Colonic mucosa (tissue), 4 donors: ENCODE measurements at places on chromosomes 6 and 20. TPM values are rescaled to one million over a fixed set of nuclear protein-coding genes. Genes with fewer than 3 reads are reported as not detected.

TFAP2D gene
- not detected for total RNA-seq

SLPI gene
- total RNA-seq = 109 TPM

PRDM13 gene
- not detected for total RNA-seq

BPI gene
- total RNA-seq = not detected

CFB gene
- total RNA-seq = 20.4 TPM

TRIM31 gene
- 51.2 TPM for total RNA-seq

SLC2A10 gene
- total RNA-seq = 43.6 TPM

KIF6 gene
- total RNA-seq = 0.17 TPM

PAK5 gene
- total RNA-seq = not detected

CFAP61 gene
- total RNA-seq = 0.32 TPM

CPNE1 gene
- total RNA-seq = 137 TPM

RAET1G gene
- 0.27 TPM for total RNA-seq

GRCh38 chr20:38665506-38666285 lies 58.6 kb upstream of the SLC32A1 start:
- H3K27ac ChIP-seq = no peak overlapping the region
- H3K27me3 ChIP-seq = no peaks in the 10 kb centered on the region
- no peak for DNase-seq
- no peaks in the 10 kb centered on the region for H3K4me1 ChIP-seq
- H3K36me3 ChIP-seq = no peaks in the 10 kb centered on the region
- H3K4me3 ChIP-seq = no peak overlapping the region

DNA sequence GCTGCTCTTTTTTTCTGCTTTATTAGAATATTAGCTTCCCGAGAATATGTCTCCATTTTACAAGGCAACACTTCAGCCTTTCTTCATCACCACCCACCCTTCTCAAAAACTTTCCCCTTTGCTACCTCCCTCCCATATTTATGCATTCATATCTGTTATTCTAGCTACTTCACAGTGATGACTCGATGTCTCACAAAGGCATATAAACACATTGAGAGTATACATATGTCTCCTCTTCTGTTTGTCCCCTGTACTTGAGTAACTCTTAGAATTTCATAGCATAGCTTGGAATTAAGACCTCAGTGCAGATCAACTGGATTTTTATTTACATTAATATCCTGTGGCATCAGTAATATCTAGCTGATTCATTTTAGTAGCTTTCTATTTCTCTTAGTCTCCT lies 6.5 kb downstream of the RNF144B start:
- no peaks in the 10 kb centered on the region for H3K4me1 ChIP-seq
- no peaks in the 10 kb centered on the region for H3K27me3 ChIP-seq
- DNase-seq = no peak
- no peak overlapping the region for H3K27ac ChIP-seq

DNA sequence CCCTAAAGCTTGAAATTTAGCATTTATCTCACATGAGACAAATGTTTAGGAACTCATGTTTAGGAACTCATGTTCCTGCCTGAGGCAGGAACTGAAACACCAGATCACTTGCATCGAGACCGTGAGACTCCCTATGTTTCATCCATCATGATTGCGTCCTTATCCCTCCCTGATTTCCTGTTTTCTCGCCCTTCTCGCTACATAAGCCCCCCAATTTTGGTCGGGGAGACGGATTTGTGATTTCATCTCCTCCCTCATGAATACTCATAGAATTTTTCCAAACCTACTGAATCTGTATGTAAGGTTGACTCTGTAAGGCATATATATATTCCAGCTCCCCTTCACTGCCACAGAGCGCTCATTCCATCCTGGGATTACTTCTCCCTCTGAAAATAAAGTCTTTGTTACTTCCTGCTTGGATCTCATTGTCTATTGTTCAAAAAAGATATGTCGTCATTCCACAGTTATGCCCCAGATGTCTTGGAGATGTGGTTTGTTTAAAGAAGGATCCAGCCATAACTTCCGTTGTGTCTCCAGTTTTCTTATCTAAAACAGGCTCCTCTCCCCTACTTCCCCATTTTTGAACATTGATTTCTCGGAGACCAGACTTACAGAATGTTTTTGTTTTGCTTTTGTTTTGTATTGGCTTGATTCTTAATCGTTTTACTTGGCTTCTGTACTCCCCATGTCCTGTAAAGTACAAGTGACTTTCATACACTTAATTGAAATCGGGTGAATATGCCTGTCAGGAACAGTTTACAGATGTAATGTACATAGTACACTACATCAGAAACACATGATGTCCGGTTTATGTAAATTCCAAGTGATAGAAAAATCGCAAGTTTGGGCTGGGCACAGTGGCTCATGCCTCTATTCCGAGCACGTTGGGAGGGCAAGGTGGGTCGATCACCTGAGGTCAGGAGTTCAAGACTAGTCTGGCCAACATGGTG lies 118.7 kb downstream of the HFE start:
- no peak for DNase-seq
- peak overlapping the region; percentile 99 for H3K27ac ChIP-seq
- H3K27me3 ChIP-seq = no peaks in the 10 kb centered on the region

DNA sequence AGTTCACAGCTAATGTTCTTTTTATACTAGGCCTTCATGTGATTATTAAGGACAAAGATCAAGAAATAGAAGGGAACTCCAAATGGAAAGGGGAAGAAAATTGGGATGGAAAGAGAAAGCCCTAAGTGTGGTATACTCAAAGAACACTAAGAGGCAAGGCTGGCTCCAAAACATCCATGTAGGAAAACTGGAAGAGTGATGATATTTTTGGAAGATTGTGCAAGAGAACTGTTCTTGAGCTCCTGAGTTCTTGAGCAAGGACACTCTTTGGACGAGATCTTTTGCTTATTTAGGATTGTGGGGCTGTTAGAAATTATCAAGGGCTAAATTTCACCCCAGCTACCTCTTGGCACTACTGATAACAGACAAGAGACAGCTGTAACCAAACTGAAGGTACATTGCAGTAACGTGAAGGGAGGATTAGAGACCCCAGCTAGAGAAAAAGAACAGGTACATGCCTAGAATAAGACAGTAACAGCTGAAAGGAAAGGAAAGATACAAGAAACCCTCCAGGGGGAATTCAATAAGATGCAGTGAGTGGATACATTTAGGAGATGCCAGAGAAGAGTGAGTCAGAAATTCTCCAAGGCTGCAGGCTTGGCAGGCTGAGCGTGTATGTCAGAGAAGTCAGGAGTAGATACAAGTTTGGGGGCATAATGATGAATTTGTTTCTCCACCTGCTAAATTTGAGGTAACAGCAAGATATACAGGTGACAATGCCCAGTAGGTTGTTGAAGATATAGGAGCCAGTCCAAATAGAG lies 69.7 kb downstream of the CBLN4 start:
- H3K27ac ChIP-seq = no peak overlapping the region
- no peaks in the 10 kb centered on the region for H3K27me3 ChIP-seq
- no peak overlapping the region for H3K4me3 ChIP-seq
- no peaks in the 10 kb centered on the region for H3K36me3 ChIP-seq
- no peaks in the 10 kb centered on the region for H3K4me1 ChIP-seq

DNA sequence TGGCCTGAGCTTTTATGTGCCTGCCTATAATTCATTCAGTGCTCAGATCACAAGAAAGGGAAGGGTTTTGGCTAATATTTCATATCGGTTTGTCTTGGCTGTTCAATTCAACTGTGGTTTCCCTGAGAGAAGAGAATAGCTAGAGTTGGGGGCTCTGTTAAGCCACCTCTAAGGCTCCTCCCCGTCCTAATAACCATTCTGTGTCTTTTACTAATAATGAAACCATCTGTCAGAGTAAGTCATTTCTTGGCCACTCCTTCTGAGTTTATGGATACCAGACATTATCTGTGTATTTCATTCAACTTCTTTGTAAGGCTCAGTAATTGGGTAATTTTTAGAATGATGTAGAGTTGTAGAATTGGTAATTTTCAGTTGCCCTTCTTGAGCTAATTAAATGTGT lies 5.2 kb downstream of the STX11 start:
- no peak overlapping the region for H3K27ac ChIP-seq
- H3K4me1 ChIP-seq = no peaks in the 10 kb centered on the region
- H3K36me3 ChIP-seq = no peaks in the 10 kb centered on the region
- DNase-seq = no peak
- no peak overlapping the region for H3K4me3 ChIP-seq

DNA sequence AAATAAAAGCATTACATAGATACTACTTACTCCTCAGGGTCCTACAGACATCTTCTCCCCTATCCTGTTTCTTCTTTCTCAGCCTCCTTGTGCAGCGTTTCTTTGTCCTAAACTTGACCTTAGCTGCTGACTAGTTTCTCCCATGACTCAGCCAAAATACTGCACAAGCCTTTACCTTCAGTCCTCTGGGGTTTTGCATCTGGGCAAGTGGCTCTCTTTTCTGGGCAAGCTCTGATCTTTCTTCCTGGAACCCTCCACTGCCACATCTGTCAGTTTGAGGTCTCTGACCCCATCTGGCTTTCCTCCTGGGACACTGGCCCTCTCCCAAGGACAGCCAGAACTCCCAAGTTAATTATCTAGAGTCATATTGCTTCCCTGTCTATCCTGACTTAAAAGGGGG lies 838.4 kb downstream of the DHX35 start:
- no peaks in the 10 kb centered on the region for H3K36me3 ChIP-seq
- no peak overlapping the region for H3K27ac ChIP-seq
- no peaks in the 10 kb centered on the region for H3K4me1 ChIP-seq

GRCh38 chr6:46412662-46413061 lies 78.6 kb downstream of the RCAN2 start:
- no peak overlapping the region for H3K4me3 ChIP-seq
- H3K36me3 ChIP-seq = no peaks in the 10 kb centered on the region
- no peaks in the 10 kb centered on the region for H3K27me3 ChIP-seq
- H3K4me1 ChIP-seq = no peaks in the 10 kb centered on the region
- H3K27ac ChIP-seq = no peak overlapping the region

GRCh38 chr20:20946122-20946759 lies 159.9 kb downstream of the LINC00237 start:
- DNase-seq = no peak
- H3K27me3 ChIP-seq = no peaks in the 10 kb centered on the region
- no peaks in the 10 kb centered on the region for H3K36me3 ChIP-seq
- H3K4me3 ChIP-seq = no peak overlapping the region
- H3K27ac ChIP-seq = no peak overlapping the region

- H3K27ac ChIP-seq = no peak overlapping the region
- no peaks in the 10 kb centered on the region for H3K27me3 ChIP-seq
- H3K36me3 ChIP-seq = no peaks in the 10 kb centered on the region
- DNase-seq = no peak
- no peaks in the 10 kb centered on the region for H3K4me1 ChIP-seq
- no peak overlapping the region for H3K4me3 ChIP-seq
Observed at GRCh38 chr6:76764057-76764456, 691.6 kb upstream of the IMPG1 start.

DNA sequence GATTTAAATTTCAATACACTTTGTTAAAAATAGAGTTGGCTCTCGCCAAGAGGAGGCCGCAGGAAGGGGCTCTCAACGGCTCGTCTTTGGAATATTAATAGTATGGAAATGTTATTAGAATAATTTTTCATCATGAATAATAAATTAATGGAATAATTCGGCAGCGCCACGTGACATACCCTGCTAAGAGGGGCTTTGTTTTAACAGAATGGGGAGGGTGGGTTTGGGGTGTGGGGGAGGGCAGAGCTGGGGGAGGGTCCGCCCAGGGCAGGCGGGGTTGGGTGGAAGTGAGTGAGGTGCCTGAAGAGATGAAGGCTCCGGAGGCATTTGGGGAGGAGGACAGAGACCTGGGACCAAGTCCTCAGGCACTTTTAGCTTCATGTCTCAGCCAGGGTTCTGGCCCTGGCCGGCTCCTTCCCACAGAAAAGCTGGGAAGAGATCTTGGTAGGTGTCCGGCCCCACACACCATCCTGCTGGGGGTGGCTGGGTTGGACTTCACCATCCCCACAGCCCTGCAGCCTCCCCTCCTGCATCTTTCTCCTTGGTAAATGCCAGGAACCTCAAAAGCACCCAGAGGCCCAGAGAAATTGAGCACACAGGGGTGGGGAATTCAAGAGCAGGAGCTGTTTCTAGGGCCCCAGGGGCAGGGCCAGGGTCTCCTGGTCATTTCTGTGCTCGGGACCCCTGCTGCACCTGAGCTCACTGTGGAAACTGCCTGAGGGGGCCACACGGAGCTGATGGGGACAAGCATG lies 93.6 kb upstream of the BHLHE23 start:
- no peak overlapping the region for H3K27ac ChIP-seq
- H3K4me1 ChIP-seq = no peaks in the 10 kb centered on the region
- no peak overlapping the region for H3K4me3 ChIP-seq
- H3K36me3 ChIP-seq = no peaks in the 10 kb centered on the region

DNA sequence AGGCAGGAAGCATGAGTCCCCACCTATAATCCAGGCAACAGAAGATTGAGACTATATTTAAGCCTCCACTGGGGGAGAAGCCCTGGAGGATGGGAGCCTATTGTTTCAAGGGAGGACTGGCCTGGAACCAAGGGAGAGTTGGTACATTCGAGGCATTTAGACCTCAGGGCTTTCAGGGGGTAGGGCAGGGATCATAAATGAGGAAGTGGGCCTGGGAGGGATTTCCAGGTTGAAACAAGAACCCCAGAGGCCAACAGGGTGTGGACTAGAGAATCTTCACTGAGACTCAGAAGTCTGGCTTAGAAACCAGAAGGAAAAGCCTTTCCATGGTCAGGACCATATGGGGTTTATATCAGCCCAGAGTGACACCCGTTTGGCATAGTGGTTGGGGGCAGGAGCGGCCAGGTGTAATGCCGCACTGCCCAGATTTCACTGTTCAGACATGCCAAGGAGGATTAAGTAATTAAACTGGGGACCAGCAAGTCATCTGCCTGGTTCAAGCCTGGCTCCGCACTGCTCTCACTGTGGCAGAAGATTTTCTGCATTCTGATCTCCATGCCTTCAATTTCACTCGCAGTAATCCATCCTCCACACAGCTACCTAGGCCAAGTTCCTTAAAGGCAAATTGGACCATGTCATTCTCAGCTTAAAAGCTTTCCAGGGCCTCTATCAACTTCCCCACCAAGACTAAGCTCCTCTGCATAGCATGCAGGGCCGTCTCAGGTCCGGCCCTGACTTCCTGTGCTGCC lies 17.8 kb downstream of the LRFN2 start:
- H3K27ac ChIP-seq = no peak overlapping the region
- no peaks in the 10 kb centered on the region for H3K36me3 ChIP-seq
- no peak overlapping the region for H3K4me3 ChIP-seq
- DNase-seq = no peak
- H3K27me3 ChIP-seq = no peaks in the 10 kb centered on the region

DNA sequence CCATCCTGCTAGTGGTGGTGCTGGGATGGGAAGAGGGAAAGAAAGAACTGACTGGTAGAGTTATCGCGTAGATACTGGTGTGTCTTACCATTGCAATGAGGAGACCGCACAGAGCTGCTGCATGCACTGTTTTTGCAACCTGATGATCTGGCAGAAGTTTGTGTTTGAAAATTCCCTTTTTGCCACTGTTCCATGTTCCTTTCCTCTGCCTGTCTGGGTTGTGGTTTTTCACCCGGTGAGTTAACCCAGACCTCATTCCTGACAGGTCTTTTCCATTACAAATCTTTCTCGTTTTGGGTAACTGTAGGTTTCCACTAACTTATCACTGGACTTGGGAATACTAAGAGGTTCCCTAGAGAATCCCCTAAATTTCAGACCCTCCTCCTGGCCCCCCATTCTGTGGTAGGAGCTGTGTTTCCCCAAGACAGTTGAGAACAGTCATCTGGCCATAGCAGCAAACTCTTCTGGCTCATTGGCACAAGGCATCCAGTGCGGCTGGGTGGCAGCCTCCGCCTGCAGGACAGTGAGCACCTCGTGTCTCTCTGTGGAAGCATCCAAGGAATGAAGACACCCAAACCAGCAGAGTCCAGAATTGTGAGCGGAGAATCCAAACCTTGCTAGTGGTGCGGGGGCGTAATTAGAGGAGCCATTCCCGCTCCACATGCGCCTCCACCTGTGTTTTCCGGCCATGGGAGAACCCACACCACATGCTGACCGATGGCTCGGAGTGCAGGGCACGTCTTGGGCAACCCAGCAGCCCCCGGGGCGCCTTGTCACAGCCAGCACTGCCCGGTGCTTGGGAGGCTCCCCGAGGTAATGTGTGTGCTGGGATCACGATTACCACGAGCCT lies 32.8 kb downstream of the ERMARD start:
- H3K36me3 ChIP-seq = no peaks in the 10 kb centered on the region
- no peak overlapping the region for H3K27ac ChIP-seq
- no peak overlapping the region for H3K4me3 ChIP-seq
- DNase-seq = no peak
- no peaks in the 10 kb centered on the region for H3K27me3 ChIP-seq
